Renal pelvis (tissue), 12 donors: ENCODE measurements at places on chromosomes 2 and 18. TPM values are rescaled to one million over a fixed set of nuclear protein-coding genes. Genes with fewer than 3 reads are reported as not detected.

DNA sequence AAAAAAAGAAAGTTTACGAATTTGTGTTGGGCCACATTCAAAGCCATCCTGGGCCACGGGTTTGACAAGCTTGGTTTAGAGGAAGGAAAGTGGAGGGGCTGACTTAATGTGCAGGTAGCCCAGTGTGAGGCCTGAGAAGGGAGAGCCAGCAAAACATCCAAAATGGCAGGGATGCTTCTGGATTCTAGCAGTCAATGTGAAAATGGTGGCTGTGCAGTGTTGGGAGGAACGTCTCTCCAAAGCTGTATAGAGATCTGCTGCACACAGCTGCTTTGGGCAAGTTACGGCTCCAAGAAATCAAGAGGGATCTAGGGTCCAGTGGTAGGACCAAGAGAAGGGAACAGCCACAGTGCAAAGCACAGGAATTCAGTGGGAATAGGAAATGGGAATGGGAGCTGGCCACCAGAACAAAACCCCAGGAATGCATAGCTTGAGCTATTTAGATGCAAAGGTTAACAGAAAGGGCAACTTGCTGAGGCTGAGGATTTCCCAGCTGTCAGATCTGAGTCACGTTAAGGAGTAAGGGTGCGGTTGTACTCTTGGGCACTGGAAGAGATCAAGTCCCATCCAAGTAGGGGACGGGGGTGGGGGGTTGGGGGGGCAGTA is 70.6 kb downstream of the B3GNT2 start:
- no peak for DNase-seq

The SULT1C4 gene
- 52.1 TPM for polyA plus RNA-seq

DNA sequence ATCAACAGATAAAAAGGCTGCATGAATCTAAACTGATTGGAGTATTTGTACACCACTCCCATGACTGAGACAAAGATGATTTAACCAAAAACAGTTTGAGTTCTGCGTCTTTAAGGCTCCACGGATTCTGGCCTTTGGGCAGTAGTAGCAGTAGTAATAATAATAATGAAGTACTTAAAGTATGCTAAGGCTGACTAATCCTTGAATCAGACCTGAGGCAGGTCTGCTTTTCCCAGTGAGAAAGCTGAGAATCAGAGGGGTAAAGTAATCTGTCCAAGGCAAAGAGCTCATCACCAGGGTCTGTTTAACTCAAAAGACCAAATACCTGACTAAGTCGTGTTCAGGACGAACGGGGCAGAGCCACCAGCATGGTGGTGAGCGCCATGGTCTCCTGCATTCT is 61.4 kb downstream of the ID2 start:
- DNase-seq: no peak

- no peak for DNase-seq
Observed at GRCh38 chr2:12064153-12064552, 317.7 kb downstream of the LPIN1 start.

DNA sequence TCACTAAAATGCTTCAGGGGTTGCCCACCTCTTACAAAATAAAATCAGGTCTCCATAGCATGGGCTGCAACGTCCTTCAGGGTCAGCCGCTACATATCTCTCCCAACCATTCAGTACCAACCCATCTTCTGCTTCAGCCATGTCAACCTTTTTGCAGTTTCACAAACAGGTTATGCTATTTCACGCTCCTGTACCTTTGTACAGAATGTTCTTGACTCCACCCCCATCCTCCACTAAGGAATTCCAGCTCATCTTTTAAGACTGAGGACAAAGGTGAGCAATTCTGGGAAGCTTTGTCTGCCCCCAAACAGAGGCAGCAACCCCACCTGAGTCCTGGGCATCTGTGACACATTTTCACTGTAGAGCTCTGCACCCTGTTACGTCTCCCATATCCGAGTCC is 8.8 kb upstream of the EVA1A start:
- no peak for DNase-seq

GRCh38 chr2:127698553-127699355 is 2.5 kb upstream of the SFT2D3 start:
- DNase-seq: no peak

The GAD1 gene
- 0.68 TPM for polyA plus RNA-seq

- DNase-seq: no peak
Observed at GRCh38 chr2:230863442-230864121, 1.2 kb upstream of the ITM2C start.

The SMC6 gene
- 39.4 TPM for polyA plus RNA-seq

GRCh38 chr18:29644276-29644675 is 1398.3 kb downstream of the DSC3 start:
- DNase-seq: no peak

DNA sequence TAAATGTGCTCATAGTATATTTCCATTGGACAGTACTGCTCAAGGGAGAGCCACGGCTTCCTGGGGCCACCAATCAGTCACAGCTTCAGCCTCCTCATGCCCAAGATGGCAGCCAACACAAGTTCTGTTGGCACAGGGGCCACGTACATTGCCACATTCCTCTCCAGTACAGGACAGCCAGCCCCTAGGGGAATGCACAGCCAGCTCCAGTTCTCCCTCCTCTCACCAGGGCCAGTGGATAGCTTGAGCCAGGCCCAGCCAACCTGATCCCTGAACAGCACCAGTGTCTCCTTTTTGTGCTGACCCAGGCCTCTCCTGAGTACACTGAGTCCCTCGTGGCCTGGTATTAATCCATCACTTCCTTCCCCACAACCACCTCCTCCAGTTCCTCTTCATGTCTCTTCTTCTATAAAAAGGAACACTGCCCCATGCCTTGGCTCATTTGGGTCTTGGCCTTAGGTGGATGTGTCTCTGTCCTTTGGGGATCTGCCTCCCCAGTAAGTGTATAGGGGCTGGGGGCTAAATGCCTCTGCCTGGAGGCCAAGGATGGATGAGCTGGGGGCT is 168.7 kb downstream of the TNS1 start:
- DNase-seq: no peak

The CD226 gene
- polyA plus RNA-seq: 2.7 TPM

- no peak for DNase-seq
Observed at GRCh38 chr2:164562666-164563065, 58.6 kb downstream of the GRB14 start.

The GTF2A1L gene
- polyA plus RNA-seq: not detected

GRCh38 chr2:109373791-109374547 is 239.8 kb downstream of the SEPTIN10 start:
- no peak for DNase-seq

- DNase-seq: no peak
Observed at GRCh38 chr18:56468396-56468795, 170.0 kb downstream of the TXNL1 start.

The HOXD1 gene
- polyA plus RNA-seq: 11.5 TPM

DNA sequence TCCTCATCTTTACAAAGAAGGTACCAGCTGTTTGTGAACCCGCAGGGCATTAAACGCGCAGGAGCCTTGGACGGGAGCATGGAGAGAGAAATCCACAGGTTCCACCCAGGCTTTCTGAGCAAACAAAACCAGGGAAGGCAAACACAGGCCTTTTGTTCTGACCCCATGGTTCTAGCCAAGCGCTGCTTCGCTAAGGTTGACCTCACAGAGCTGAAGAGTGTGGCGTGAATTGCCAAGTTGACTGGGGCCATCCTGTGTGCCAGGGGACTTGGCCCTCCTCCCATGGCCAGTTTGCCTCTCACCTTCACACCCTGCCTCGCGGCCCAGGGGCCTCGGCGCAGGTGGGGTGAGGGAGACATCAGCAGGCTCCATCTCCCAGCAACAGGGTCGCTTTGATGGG is 74.1 kb downstream of the VAPA start:
- DNase-seq: no peak

DNA sequence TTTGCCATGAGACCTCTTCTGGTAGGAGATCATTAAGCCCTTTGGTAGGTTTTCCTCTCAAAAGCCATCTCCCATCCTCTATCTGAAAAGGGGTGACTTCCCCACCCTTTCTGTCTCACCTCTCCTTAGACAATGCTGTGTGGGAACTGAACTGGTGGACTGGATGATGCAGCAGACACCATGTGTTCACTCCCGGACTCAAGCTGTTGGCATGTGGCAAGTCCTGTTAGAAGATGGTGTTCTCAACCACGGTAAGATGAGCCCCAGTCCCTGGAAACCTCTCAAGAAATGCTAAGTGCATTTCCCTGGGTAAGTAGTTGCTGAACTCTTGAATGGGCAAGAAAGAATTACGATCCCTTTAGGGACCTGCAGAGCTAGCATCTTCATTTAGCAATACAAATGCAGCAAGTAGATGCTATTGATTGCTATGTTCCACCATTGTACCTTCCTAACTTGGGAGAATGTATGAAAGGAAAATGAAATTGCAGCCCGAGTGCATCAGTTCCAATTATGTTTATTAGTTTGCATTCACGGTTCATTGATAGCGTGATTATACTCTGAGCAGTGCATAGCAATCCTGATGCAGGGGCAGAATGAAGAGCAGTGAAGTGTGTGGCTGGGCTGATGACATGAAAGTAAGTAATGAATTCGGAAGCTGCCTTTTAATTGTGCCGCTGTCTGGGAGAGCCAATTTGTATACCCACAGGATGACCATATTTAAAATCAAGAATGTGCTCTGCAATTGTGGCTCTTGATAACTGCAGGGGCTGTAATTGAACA is 110.0 kb upstream of the MAP3K20 start:
- DNase-seq: no peak

DNA sequence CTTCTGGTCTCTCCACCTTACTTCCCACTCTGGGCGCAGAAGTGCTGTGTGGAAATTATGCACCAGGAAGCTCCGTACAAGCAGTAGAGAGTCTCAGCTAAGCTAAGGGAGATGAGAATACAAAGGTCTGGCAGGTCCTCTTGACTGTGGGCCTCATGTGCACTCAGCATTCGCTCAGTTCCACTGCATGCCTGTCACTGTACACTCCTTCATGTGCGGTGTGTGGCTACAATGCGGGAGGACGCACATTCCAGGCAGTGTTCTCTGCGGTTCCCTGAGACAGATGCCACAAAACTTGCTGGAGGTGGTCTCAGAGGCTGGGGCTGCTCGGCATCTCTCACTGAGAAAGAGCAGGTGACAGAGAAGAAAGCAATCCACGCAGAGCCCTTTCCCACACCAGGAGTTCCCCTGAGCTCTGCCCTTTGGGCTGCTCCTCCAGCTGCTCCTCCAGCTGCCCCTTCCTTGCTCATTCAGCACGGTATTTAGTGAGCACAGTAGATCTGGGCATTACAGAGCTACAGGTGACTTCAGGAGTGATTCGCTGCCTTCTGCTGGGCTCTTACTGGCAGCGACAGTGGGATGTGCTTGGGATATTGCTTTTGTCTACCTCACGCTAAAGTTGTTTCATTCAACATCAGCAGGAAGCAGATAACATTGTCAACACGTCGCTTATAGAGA is 176.6 kb downstream of the SH3RF3 start:
- DNase-seq: no peak

The KLHL41 gene
- 1.6 TPM for polyA plus RNA-seq

DNA sequence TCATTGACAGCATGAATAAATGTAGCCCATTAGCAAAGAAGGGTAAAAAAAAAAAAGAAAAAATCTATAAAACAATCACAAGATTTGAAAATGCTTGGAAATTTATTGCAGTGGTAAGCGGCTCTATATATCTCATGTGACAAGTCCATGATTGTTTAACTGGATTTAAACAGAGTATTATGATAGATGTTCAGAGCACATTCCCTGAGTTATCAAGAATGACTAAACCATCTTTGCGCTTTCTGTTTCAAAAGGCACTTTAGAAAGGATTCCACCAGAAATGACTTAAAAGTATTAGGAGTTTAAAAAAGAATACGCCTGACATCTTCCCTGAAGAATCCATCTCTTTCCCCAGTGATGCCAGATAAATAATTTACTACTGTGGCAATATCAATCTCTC is 409.5 kb upstream of the UBE2E3 start:
- no peak for DNase-seq

The TSPYL6 gene
- polyA plus RNA-seq: 0.17 TPM

GRCh38 chr18:61702007-61702406 is 190.8 kb downstream of the RNF152 start:
- no peak for DNase-seq

The VIT gene
- 0.06 TPM for polyA plus RNA-seq

DNA sequence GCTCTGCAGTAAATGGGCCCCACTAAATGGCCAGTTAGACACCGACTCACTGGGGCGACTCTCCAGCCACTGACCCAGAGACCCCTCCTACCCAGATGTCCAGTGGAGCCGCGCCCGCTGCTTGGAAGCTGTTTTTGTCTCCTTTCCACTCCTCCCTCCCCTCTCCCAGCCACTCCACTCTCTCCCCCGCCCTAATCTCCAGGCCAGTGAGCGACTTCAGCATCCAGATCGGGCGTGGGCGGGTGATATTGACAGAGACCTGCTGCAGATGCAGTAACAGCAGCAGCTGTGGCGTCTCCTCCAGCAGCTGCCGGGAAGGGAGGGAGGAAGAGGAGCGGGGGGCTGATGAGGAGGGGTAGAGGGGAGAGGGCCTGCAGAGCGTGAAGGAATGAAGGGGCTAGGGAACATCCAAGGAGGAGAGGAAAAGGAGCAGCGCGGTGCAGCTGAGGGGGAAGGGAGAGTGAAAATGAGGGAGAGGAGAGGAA is at the start of gene SCN7A:
Gene SCN7A (minus strand): TSS at position 110 of the 485 bp plus-strand sequence. CDS start 16,553 bp downstream, outside the sequence.
- peak; percentile 91 for DNase-seq

GRCh38 chr2:39381653-39382052 is 55.4 kb downstream of the MAP4K3 start:
- no peak for DNase-seq

The ATP6V1C2 gene
- polyA plus RNA-seq: 10.7 TPM

GRCh38 chr2:134458950-134459349 is 205.1 kb downstream of the MGAT5 start:
- DNase-seq: no peak

- DNase-seq: no peak
Observed at GRCh38 chr2:196263181-196263747, 91.9 kb upstream of the STK17B start.
